ENCODE measurements at places on chromosomes 5 and 9.

- no peak for DNase-seq
Measured at GRCh38 chr5:72238712-72239445, 81.2 kb downstream of the MRPS27 start.

- DNase-seq, result no peak
Measured at GRCh38 chr9:72728031-72728770, 206.8 kb downstream of the TMC1 start.

DNA sequence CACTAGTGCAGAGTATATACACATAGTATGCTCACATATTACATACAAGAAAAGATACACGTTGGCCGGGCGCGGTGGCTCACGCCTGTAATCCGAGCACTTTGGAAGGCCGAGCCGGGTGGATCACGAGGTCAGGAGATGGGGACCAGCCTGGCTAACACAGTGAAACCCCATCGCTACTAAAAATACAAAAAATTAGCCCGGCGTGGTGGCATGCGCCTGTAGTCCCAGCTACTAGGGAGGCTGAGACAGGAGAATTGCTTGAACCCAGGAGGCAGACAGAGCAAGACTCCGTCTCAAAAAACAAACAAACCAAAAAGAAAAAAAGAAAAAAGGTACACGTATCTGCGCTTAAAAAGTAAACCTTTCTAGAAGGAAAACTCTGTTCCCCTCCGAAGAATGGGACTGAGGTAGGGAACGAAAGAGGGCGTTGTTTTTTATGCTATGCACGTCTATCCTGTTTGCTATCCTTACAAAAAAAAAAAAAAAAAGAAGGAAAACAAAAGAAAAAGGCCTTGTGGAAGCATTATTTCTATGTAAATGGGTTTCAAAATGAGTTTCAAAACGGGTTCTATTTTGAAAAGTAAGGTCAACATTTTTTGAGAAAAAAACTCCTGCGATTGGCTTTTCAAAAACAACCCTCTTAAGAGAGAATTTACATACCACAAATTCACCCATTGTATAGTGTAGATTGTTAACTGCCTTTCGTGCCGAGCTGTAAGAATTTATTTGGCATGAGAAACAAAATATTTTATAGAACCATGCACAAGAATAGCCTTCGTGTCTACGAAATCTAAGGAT lies 1.2 kb downstream of the AK3 start:
- no peak for DNase-seq

- DNase-seq, result no peak
Measured at GRCh38 chr5:172723508-172723907, 47.5 kb downstream of the DUSP1 start.

DNA sequence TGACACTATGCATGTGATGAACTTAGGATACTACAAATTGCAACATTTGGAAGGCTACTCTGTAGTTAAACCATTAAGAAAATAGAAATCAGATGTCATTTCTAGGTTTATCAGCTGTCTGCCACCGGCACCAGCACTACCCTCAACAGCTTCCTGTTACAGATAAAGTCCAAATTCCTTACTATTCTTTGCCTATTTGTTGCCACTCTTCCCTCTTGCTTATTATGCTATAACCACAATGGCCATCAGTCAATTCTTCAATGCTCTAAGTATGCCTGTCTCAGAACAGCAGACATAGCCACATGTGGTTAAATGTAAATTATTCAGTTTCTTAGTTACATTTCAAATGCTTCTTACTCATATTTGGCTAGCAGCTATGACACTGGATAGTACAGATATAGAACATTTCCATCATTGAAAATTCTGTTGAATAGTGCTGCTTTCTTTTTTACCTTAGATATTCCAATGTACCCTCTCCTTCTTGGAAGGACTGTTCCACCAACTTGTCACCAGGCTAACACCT lies 21.0 kb downstream of the DHX29 start:
- DNase-seq, result no peak

DNA sequence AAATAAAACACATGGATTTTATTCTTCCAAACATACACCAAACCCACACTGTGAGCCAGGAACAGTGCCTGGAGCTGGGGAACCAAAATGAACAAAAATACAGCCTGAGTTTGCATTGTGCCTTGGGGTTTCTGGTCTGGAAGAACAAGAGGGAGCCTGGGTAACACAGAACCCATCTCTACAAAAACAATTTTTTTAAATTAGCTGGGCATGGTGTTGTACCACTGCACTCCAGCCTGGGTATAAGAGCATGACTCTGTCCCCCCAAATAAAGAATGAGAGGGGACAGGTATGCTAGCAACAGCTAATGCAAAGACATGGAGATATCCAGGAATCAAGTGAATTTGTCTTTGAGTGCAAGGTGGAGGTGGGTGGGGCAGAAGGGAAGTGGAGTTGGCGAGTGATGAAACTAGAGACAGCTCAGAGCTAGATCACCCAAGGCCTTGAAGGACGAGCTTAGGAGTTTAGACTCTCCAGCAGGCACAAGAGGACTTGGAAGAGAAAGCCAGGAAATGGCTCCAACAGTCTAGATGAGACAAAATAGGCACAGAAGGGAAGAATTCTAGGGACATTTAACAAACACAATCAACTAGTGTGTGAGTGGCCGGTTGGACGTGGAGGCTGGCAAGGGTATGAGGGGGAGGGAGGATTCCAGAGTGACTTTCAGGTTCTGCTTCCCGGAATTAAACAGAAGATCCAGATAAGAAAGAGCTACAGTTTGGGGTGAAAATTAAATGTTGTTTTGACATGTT lies 47.4 kb downstream of the FNBP1 start:
- no peak for DNase-seq

DNA sequence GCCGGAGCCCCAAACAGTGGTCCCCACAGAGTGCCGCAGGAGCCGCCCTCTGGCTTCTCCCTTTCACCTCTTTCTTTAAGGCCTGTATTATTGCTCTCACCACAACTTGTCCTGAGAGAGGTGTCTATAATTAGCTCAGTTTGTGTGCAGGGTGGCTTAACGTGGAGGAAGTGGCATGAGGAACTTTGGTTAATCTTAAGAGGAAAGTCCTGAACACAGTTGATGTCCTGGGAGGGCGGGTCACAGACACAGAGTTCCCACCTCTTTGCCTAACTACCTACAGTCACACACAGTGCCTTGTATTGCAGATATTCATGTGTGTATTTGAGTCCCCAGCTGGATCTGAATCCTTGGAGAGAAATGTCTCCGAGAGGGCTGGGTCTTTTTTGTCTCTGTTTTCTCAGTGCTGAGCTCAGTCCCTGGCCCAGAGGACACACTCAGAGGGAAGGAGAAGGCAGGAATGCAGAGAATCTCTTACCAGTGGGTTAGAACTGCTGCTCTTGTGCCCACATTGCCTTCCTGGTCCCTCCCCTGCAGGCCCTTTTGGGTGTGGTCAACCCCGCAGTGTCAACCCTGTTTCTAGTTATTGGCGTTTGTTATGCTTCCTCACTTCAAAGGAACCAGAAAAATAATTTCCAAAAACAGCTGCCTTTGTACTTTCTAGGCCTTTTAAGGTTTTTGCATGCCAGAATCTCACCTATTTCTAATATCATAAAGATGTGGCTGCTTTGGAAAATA lies 392.5 kb downstream of the KDM4C start:
- no peak for DNase-seq

DNA sequence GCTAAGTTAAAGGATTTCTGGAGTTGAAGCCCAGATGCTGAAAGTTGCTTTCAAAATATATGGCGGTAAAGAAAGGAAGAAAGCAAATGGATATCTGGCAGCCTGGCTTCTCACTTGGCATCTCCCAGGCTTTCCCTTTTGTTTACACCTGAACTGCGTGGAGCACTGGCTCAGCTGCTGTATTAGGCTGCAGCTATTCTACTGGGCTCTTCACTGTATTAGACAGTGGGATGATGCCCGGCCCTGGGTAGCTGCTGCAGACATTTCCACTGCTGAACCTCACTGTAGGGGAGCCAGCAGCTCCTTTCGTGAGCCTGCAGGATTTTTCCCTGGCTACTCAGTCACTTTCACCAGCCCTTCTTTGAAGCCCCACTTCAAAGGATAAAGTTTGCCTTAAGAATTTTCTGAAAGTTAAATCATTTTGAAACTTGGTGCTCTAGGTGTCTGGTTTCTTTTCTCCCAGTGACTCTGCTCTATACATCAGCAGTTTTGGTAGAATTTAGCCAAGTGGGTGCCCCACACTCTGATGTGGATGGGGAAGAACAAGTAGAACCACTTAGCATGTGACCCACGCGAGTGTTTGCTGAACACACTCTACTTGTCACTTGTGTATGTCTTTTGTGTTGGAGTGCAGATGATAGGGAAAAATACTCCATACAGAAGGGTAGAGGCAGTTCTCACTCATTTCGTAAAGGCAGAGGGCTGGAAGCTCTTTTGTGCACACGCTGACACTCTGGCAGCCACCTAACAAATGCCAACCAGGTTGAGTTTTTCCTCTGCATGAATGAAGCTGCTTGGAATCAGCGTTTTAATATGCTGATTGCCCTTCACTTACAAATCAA lies 49.9 kb downstream of the C9orf152 start:
- DNase-seq, result no peak

DNA sequence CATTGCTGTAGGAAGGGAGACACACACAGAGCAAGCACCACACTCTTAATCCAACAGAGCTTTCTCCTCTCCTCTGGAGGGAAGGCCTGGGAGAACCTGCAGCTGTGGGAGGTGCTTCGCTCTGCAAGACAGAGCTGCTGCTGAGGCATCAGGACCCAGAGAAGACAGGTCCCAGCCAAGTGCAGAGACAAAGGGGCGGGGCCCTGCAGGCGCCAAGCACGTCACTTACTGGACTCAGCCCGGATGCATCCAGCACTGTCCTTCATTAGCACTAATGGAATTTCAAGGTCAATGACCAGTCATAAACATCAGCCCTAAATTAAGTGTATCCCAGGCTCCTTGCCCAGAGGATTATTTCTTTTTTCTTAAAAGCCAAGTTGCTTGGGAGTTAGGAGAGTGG lies 337.1 kb upstream of the PANK3 start:
- no peak for DNase-seq

DNA sequence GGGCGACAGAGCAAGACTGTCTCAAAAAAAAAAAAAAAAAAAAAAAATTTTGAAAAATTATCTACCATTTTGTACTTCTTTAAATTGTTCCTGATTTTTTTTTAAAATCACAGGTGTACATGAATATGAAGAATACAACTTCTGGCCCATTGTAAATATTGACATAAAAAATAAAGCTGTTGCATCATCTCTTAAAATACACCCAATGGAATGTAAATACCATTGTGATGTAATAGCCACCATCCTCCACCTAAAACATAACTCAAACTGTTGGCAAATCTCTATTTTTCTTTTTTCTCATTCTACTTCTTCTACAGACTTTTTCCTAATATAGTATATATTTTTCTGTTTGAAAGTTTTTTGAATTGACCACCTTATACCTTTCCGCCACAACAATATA lies 61.0 kb upstream of the TEX48 start:
- DNase-seq, result no peak

GRCh38 chr5:169350759-169351240 lies 49.9 kb upstream of the SLIT3 start:
- no peak for DNase-seq

DNA sequence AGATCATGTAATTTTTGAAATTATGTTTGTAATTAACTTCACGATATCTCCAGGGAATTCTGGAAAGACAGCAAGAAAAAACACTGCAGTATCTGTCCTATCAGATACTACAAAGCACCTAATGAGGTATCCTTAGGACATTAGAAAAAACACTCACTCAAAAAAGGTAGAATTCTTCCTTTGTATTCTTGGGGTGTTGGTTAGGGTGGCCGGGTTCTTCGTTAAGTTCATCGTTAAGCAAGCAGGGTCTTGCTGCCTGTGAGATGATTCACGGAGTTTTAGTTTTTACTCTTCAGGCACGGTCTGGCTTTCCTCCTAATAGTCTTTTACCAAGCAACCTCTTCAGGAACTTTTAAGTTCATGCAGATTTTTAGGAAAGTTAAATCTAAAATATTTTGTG lies 91.4 kb upstream of the IRX4 start:
- DNase-seq, result no peak

GRCh38 chr9:134167530-134167931 lies 3.2 kb upstream of the RNU6ATAC start:
- no peak for DNase-seq

DNA sequence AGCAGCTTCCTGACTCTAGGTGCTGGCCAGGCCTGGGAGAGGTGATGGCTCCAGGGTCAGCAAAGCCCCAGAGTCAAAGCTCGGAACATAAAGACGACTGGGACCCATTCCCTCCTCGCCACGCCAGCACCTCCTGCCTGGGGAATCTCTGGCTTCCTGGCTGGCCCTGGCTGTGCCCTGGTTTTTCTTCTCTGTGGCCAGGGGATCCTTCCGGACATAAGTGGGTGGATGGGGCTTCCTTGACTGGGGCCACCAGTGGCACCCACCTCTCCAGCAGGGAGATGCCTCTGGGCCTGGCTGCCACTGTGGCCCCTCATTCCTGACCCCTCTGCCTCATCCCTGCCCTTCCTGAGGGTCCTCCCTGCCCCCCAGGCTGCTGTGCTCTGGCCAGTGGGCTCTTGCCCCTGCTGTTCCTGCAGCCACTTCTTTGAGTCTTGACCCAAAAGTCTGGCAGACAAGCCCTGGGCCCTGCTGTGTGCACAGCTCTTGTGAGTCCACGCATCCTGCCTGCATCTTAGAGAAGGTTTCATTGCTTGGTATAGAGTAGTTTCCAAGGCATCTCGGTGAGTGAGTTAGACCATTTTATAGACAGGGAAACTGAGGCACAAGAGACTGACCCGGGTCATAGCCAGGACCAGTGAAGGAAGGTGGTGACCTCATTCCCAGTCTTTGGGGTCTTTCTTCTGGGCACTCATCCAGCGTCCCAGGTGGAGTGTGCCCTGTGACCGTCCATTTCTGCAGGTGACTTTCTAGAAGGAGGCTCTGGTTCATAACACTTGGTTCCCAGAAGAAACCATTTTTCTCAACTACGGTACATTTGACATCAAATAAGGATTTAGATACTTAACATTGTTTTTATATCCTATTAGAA lies 17.3 kb upstream of the LPCAT1 start:
- DNase-seq, result peak; percentile 60

GRCh38 chr5:79513308-79513703 lies 628 bp downstream of the HOMER1 start:
- no peak for DNase-seq

GRCh38 chr9:77806741-77807140 lies 158.6 kb upstream of the GNA14 start:
- DNase-seq, result no peak

- DNase-seq, result no peak
Measured at GRCh38 chr9:118985851-118986250, 383.4 kb downstream of the BRINP1 start.

DNA sequence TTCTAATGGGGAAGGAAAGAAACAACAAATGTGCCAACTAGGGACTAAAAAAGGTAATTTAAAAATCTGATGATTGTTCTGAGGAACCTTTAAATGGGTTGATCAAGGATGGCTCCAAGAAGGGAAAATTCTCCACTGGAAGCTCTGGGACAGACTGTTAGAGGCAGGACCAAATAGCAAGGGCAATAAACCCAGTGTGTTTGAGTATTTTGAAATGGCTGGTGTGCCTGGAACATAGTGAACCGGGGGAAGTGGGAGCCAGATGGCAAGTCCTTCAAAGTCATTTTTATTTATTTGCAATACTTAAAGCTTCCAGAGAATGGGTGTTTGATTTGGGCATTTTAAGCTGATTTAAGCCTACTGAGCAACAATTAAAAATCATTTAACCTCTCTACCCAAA lies 587.7 kb upstream of the MEF2C start:
- DNase-seq, result no peak
